ENCODE measurements at places on chromosomes 5 and 9.

GRCh38 chr9:87554171-87554910, 56.7 kb downstream of the DAPK1 start:
- H3K27me3 ChIP-seq: peaks cover 12% of the 10 kb centered on the region
- H3K4me1 ChIP-seq: no peaks in the 10 kb centered on the region
- no peak for DNase-seq

DNA sequence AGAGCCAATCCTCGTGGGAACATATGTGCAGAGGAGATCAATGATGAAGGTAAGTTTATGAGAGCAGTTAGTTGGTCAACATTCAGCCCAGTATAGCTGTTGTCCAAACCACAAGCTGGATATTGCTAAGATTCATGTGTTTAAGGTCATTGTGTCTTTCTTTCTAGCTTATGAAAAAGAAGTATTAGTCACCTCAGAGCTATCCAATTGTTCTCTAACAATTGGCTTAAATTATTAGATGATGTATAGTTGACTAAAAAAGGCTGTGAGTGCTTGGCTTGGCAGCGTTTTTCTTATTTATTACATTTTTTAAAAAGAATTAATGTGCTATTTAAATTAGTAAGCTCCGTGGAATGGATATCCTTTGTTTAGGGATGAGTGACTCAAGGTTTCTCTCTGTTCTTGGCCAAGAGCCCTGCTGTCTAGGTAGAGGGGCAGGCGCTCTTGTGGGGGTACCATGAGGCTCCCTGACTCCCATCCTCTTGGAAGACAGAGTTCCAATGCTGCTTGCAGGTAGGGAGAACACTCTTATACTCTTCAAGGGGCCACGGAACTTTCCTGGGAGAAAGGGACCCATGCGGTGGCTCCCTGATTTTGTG, 487.4 kb downstream of the IRX1 start:
- no peak for DNase-seq
- no peaks in the 10 kb centered on the region for H3K36me3 ChIP-seq
- no peaks in the 10 kb centered on the region for H3K27me3 ChIP-seq
- no peak overlapping the region for H3K4me3 ChIP-seq
- H3K4me1 ChIP-seq: no peaks in the 10 kb centered on the region

DNA sequence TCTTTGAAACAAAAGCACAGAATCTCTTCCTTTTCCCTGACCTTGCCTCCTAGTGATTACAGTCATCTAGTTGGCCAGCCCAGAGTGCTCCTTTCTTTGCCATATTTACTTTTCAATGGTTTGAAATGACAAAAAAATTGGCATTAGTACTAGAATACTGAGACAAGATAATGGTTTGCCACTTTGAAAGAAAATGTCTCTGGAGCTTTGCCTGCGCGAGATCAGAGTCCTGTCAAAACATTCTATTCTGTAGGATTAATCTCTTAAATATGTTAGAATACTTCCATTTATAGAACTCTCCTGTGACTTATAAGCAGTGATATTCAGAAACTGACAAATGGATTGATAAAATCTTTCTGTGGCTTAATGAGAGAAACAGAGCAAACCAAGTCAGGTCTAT, 484.0 kb upstream of the IZUMO3 start:
- H3K27ac ChIP-seq: no peak overlapping the region
- H3K27me3 ChIP-seq: no peaks in the 10 kb centered on the region
- H3K4me3 ChIP-seq: no peak overlapping the region
- H3K4me1 ChIP-seq: no peaks in the 10 kb centered on the region
- no peak for DNase-seq
- H3K36me3 ChIP-seq: no peaks in the 10 kb centered on the region

DNA sequence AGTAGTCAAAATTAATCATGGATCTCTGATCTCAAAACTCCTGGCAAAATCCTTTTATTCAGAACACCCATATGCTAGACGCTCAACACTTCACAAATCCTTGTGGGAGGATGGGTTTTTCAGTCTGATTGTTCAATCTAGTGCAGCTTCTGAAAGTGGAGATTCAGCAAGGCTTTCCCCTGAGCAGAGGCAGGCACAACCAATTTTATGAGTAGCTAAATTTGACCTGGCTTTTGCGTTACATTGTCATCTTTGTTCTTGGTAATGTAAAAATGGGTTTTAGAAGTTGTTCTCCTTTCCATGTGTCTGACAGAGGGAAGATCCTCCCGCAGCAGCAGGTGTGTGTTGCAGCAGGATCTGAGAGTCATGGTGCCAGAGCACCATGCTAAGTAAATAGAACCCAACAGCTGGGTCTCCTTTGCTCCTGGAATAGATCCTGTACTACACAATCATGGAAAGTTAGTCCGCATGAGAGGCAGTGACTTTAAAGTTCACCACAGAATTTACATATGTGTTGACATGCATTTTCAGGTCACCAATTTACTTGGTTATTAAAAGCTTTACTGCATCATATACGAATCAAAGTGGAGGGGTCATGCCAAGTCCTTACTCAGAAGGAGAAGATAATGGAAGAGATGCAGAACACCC, 70.1 kb upstream of the MEF2C start:
- H3K27me3 ChIP-seq: no peaks in the 10 kb centered on the region
- no peak for DNase-seq
- H3K4me3 ChIP-seq: no peak overlapping the region

GRCh38 chr5:8382456-8382855, 513.5 kb downstream of the MTRR start:
- H3K27ac ChIP-seq: no peak overlapping the region
- no peaks in the 10 kb centered on the region for H3K4me1 ChIP-seq
- H3K4me3 ChIP-seq: no peak overlapping the region
- H3K36me3 ChIP-seq: no peaks in the 10 kb centered on the region

DNA sequence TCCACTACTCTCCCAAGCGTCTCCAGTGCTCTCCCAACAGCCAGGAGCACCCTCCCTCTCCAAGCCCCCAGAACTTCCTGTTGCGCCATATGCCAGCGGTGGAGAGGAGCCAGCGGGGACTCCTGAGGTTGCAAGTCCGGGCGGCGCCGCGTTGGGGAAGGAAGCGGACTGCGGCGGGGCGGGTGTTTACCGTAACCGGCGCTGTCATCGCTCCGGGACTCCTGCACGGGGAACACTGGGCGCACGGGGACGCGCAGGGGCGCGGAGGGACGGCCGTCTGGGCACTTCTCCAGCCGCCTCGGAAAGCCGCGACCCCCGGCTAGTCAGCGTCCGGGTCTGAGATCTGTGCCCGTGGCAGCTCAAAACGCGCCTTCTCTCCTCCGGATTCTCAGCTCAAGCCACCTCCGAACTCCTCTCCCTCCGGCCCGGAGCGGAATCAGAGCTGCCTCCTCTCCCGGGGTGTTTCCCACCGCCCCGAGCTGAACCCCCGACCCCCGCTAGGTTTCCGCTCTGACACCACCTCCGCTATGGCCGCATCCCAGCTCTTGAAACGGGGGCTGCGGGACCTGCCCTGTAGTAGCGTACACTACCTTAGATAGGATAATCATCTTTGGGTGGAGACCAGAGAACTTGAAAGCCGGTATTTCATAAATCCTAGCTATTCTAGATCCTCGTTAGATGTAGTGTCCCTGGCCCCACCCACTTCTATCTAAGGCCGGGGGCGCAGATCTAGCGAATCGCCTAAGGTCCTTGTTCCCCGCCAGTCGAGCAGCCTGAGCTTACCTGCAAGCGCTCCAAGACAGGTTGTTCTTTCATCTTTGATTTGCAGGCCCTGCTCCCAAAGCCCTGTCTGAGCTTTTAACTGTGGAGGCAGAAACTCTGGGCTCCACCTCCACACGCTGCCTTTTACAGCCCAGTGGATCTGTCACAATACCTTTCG, at the start of gene TRPM6:
TSS of gene TRPM6 (minus strand) at position 881 of the 940 bp plus-strand sequence. CDS start at position 816, 65 bp downstream.
- peak within 1 kb of the TSS; percentile 47 for H3K27ac ChIP-seq
- H3K4me1 ChIP-seq: peaks cover 13% of the 10 kb centered on the region
- H3K27me3 ChIP-seq: peaks cover 44% of the 10 kb centered on the region
- peak within 1 kb of the TSS; percentile 73 for H3K4me3 ChIP-seq
- H3K36me3 ChIP-seq: no peaks in the 10 kb centered on the region

DNA sequence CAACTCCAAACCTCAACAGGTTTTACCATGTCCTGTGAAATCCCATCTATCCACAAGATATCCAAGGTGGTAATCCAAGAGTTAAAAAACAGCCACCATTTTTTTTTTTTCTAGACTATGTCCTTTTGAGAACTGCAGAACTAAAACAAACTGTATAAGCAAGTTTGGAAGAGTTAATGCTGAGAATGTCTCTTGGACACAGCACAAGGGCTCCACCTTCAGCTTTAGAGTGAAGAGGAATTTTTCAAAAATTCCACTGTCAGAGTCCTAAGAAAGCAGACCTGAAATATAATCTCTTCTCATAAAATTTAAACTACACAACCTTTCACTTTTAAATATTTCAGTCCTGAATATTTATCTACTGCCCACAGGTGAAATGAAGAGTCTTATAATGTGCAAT, 167.8 kb upstream of the CCNG1 start:
- H3K27ac ChIP-seq: no peak overlapping the region
- no peaks in the 10 kb centered on the region for H3K36me3 ChIP-seq
- H3K4me1 ChIP-seq: no peaks in the 10 kb centered on the region
- no peak for DNase-seq
- no peaks in the 10 kb centered on the region for H3K27me3 ChIP-seq
- no peak overlapping the region for H3K4me3 ChIP-seq

DNA sequence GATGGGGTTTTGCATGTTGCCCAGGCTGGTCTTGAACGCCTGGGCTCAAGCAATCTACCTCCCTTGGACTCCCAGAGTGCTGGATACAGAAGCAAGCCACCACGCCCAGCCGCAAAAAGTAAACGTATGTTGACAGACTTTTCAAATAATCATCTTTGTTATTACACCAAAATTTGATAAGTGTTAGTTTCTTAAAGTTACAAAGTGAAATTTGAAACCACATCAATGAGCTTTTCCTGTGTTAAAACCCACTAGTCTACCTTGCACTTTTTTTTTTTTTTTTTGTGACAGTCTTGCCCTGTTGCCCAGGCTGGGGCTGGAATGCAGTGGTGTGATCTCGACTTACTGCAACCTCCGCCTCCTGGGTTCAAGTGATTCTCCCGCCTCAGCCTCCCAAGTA, 29.9 kb downstream of the SPACA9 start:
- H3K36me3 ChIP-seq: peaks cover 17% of the 10 kb centered on the region
- no peak for DNase-seq
- H3K27me3 ChIP-seq: no peaks in the 10 kb centered on the region
- H3K27ac ChIP-seq: no peak overlapping the region
- peaks cover 14% of the 10 kb centered on the region for H3K4me1 ChIP-seq

DNA sequence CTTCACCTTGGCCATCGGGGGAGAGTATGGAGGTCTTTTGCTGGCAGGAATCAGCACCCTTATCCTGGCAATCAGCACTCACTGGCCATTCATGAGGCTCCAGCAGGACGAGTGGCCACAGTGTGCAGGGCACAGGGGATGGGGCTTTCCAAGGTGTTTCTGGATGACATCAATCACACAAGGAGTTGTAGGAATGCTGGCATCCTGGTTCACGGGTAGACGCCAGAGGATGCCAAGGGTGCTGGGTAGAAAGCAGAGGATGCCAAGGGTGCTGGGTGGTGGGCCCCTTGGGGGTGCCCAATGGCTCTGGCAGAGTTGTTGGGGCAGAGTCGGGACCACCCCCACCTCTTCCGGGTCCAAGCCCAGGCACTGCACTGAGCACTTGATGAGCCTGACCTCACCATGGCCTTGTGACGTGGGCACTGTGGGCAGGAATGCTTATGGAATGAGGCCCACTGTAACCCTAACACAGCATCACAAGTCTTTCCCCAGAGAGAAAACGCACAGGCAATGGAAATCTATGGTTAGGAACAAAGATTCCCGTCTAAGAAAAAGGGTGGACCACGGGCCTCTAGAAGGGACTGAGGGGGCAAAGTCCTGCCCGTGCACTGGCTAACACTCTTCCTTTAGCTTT, 29.1 kb downstream of the CEL start:
- no peak for DNase-seq
- no peak overlapping the region for H3K4me3 ChIP-seq
- H3K27me3 ChIP-seq: peaks cover 8% of the 10 kb centered on the region
- no peaks in the 10 kb centered on the region for H3K4me1 ChIP-seq
- peaks cover 5% of the 10 kb centered on the region for H3K36me3 ChIP-seq

GRCh38 chr5:132422720-132423437, 53.4 kb downstream of the SLC22A5 start:
- peaks cover 100% of the 10 kb centered on the region for H3K4me1 ChIP-seq
- DNase-seq: no peak
- no peak overlapping the region for H3K4me3 ChIP-seq
- H3K27me3 ChIP-seq: no peaks in the 10 kb centered on the region

DNA sequence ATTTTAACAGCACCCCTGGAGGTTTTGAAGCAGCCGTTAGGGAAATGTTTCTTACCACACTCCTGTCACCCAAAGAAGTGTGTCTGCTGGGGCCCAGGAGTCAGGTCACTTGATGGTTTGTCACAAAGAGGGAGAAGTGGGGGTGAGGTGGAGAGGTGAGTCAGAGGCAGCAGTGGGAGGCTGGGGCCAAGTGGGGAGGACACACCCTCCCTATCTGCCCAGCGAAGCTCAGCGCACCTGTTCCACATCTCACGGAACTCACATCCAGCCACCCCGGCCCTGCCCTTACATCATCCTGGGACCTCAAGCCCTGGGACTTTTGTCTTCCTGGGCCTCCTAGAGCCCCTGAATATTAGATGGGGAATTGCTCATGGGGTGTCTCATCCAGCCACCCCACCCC, 171.1 kb upstream of the SMIM23 start:
- no peaks in the 10 kb centered on the region for H3K36me3 ChIP-seq
- no peak overlapping the region for H3K27ac ChIP-seq
- peaks cover 9% of the 10 kb centered on the region for H3K27me3 ChIP-seq
- no peaks in the 10 kb centered on the region for H3K4me1 ChIP-seq
- no peak for DNase-seq

GRCh38 chr5:159223469-159223868, 14.1 kb upstream of the RNF145 start:
- H3K4me3 ChIP-seq: no peak overlapping the region
- H3K4me1 ChIP-seq: no peaks in the 10 kb centered on the region
- no peak for DNase-seq
- H3K27me3 ChIP-seq: peaks cover 8% of the 10 kb centered on the region
- no peaks in the 10 kb centered on the region for H3K36me3 ChIP-seq

GRCh38 chr5:44497606-44498005, 108.4 kb upstream of the FGF10 start:
- H3K4me1 ChIP-seq: no peaks in the 10 kb centered on the region
- H3K27me3 ChIP-seq: no peaks in the 10 kb centered on the region
- DNase-seq: no peak
- no peaks in the 10 kb centered on the region for H3K36me3 ChIP-seq
- H3K27ac ChIP-seq: no peak overlapping the region

DNA sequence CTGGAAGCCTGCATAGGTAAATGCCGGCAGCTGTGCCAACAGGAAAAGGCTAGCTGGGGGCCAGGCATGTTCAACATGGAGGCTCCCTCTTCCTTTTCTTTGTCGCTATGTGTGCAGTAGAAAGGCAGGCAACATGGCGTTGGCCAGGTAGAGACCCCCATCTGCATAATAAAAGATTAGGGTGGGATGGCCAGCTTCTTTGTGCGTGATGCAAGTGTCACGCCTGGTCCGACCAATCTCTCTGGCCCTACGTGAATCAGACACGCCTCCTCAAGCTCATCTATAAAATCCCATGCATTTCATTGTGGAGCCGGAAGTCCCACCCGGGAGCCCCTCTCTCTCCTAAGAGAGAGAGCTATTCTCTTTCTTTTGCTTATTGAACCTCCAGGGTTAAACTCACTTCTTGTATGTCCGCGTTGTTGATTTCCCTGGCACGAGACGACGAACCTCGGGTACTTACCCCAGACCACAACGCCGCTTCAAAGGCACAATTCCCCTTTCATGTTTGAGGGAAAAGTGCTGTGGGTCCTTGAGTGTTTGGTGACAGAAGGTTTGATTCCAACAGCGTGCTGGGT, 25.0 kb upstream of the C5orf47 start:
- H3K27me3 ChIP-seq: peaks cover 5% of the 10 kb centered on the region
- no peak overlapping the region for H3K27ac ChIP-seq
- peaks cover 14% of the 10 kb centered on the region for H3K4me1 ChIP-seq
- DNase-seq: peak; percentile 47

GRCh38 chr5:123875561-123876275, 363.7 kb downstream of the CSNK1G3 start:
- DNase-seq: no peak
- no peaks in the 10 kb centered on the region for H3K36me3 ChIP-seq
- no peaks in the 10 kb centered on the region for H3K4me1 ChIP-seq
- H3K4me3 ChIP-seq: no peak overlapping the region
